Activated CD4-positive, CD25-positive, alpha-beta regulatory T cell treated with anti-CD3 and anti-CD28 coated beads, Interleukin-2, amount 50 U/mL, for 24 hours (primary cell): ENCODE measurements at places on chromosomes 6 and 20.

DNA sequence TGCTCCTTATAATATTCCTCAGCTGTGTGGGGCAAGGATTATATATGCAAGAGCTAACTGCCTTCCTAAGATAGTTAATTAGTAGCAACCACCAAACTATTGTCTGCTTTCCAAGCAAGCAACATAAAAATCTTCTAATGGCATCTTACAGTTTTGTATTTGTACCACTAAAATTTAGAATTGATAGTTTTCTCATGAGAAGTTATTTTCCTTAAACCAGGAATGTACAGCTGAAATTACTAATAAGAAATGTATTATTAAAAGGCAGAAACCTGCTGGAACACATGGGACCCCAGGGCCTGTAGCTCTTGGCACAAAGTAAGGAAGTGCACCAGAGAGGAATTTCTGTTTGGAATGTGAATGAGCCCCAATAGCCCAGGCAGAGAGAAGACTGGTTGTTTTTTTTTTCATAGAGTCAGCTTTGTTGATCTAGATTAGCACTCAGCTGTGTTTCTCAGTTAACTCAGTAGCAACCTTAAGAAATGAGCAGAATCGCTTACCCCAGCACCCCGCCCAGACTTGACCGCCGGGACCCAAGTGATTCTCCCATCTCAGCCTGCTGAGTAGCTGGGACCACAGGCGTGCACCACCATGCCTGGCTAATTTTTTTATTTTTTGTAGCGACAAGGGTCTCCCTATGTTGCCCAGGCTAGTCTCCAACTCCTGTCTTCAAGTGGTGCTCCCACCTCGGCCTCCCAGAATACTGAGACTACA is 2.6 kb downstream of the MGME1 start:
- ATAC-seq, result no peak

DNA sequence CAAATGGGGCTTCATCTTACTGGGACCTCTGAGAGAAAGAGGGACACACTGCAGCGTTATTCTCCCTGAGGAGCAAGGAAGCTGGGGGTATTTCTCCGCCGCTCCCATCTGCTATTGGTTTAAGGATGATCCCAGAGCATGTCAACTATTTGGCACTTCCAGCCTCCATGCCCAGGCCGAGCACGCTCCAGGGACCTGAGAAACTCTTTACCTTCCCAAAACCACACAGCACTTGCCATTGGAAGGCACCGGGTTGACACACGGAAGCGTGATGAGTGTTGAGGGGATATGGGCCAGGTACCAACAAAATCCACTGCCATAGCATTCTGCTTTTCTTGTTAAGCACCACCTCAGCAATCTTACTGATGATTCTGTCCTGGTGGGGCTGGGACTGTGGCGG is 92.4 kb upstream of the SLC24A3 start:
- no peak for ATAC-seq

DNA sequence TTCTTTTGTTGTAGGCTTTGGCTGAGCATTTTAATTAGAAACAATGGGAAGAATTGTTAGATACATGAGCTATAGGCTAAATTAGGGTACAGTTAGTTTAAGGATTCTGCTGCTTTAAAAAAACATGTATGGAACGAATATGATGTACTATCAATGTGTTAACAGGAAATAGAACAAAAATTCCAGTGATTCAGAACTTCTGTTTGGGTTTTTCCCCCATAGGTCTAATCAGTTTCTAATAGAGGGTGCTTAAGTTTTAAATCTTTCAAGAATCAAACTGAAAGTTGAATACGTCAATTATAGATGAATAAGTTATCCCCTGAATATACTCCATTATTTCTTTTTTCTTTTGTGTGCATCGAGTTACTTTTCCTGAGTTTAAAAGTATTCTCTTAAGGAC is 1.9 kb downstream of the TAB2 start:
- ATAC-seq, result peak; percentile 15

DNA sequence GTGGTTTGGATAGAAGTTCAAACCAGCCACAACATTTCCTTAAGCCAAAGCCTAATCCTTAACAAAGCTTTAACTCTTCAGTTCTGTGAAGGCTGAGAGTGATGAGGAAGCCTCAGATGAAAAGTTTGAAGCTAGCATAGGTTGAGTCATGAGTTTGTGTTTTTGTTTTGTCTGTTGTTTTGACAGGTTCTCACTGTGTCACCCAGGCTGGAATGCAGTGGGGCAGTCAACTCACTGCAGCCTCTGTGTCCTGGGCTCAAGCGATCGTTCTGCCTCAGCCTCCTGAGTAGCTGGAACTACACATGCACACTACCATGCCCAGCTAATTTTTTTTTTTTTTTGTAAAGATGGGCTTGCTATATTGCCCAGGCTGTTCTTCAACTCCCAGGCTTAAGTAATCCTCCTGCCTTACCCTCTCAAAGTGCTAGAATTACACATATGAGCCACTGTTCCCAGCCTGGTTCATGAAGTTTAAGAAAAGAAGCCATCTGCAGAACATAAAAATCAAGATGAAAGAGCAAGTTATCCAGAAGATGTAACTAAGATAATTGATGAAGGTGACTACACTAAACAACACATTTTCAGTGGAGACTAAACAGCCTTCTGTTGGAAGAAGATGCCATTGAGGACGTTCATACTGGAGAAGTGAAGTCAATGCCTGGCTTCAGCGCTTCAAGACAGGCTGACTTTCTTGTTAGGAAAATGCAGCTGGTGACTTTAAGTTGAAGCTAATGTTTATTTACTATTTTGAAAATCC is 96.2 kb downstream of the SMAP1 start:
- ATAC-seq, result no peak

- ATAC-seq, result no peak
Observed at GRCh38 chr6:139448051-139448649, 73.7 kb upstream of the CITED2 start.

DNA sequence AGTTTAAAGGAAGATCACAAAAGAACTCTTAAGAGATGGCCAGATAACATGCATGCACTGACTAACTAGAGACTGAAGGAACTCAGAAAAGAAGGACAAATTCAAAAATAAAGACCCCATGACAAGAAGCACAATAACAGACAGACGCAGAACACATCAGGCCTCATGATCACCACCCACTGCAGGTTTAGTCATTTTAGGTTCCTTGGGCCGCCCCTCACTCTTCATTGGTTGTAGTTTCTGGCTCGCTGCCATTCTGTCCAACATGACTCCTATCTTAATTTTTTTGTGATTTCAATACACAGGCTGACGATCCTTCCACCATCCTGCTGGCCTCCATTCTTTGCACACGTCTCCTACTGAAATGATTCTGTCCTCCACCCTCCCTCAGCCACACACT is 21.6 kb downstream of the STX7 start:
- peak; percentile 33 for ATAC-seq

DNA sequence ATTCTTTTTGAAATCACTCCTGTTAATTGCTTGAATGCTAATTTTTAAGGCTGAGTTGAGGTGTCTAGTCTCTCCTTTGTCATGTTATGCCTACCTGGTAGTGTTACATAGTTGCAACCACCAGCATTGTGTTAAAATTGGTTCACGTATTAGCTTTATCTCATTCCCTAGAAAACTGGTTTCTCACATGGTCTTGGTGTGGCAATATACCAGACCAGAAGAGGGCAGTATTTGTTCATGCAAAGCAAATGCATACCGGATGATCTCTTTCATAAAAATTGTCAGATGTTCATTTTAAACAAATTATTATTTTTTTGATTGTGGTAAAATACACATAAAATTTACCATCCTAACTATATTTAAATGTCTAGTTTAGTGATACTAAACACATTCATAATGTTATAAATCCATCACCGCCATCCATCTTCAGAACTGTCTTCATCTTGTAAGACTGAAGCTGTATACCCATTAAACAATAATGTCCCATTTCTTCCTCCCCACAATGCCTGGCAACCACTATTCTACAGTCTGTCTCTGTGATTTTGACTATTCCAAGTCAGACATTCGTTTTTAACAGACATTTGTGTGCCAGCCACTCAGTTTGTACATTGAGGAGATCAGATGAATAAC is 92.8 kb downstream of the ATRN start:
- no peak for ATAC-seq

GRCh38 chr6:131761060-131761761 is 46.6 kb upstream of the ENPP1 start:
- no peak for ATAC-seq

DNA sequence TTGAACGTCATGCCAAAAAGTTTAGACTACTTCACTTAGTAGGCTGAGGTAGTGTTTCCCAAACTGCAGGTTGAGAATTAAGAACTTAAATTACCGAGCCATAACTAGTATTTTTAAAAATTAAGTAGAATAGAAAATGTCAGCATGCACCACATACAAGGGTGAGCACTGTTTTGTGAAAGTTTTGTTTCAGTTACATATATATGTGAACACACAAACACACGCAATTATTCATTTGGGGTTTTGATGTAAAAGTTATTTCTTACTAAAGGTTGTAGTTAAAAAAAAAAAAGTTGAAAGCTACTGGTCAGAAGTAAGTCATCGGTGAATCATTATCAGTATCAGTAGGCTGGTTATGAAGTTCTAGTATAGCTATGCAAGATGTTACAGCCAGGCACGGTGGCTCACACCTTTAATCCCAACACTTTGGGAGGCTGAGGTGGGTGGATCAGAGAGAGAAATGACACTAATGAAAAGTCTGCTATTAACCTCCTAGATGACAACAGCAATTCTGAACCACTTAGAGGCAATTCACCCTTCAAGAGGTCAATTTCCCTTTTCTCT is 24.1 kb downstream of the FASTKD5 start:
- peak; percentile 97 for ATAC-seq

GRCh38 chr6:86017236-86017635 is 374.6 kb upstream of the SYNCRIP start:
- ATAC-seq, result no peak

- ATAC-seq, result no peak
Observed at GRCh38 chr6:90611543-90612312, 24.9 kb upstream of the MAP3K7 start.

DNA sequence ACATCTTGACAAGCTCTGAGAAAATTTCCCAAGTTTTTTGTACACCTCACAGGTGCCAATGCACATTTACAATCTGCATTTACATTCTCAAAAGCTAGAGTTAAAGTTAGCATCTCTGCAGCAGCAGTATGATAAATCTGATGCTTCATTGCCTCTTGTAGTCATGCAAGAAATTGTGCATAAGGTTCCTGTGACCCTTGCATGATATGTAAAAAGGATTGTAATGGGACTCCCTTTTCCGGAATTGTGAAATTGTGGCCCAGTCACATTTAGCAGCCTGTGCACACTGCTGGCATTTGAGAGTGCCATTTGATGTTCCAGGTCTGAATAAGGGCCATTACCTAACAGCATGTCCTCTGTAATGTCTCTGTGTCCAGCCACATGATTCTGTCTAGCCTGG is 24.1 kb downstream of the HLA-DRB1 start:
- no peak for ATAC-seq

DNA sequence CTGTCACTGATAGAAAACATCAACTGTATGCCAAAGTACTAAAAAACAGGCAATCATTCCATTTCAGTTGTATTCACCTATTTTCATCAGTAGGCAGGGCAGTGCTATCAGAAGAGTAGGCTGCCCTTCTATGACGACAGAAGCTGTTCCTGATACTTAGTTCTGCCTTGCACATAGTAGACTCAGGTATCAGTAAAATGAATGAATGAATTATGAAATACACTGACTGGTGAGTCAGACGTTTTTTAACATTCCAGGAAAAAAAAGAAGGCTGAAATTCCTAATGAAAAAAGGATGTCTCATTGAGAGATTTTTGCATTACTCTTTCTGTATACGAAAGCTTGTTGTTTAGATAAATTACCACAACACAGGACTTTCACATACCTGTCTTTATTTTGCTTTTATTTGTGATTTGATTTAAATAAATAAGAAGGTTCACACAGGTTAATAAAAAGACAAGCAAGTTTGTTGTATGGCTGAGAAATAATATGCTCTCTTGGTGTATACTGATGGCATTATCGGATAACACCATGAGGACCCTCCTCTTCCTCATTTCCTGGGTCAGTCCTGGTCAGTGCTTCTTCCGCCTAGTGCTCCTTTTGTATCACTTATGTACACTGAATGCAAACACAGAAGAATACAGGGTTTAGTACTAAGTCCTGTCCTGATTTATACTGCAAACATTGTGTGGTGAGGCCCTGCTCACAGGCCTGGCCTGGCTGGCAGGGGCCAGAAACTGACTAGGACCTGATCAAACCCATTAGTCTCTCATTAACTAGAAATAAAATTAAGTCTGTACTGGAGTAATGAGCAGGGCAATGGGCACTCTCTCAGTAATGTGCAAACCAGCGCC is 39.4 kb upstream of the SPDEF start:
- no peak for ATAC-seq

GRCh38 chr20:62068997-62069396 is 3.3 kb upstream of the TAF4 start:
- ATAC-seq, result no peak

- no peak for ATAC-seq
Observed at GRCh38 chr6:85405853-85406198, 44.1 kb upstream of the NT5E start.

DNA sequence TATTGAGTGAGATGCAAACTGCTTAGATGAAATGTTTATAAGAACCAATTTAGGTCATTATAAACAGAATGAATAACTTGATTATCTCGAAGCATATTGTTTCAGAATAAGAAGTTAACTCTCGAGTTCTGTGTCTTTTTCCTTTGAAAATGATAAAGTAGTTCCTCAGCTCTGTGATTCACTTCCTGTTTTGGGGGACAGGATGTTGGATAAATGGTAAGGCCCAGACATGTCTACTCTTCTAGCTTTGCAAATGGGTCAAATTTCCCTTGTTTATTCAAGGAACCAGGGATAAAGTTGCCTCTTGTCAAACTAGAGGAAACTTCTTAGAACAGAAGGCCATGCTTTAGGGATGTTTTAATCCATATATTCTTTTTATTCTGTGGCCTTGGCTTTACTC is 246.9 kb downstream of the SOX4 start:
- ATAC-seq, result no peak

- ATAC-seq, result no peak
Observed at GRCh38 chr6:105804424-105804823, 281.7 kb upstream of the PRDM1 start.

DNA sequence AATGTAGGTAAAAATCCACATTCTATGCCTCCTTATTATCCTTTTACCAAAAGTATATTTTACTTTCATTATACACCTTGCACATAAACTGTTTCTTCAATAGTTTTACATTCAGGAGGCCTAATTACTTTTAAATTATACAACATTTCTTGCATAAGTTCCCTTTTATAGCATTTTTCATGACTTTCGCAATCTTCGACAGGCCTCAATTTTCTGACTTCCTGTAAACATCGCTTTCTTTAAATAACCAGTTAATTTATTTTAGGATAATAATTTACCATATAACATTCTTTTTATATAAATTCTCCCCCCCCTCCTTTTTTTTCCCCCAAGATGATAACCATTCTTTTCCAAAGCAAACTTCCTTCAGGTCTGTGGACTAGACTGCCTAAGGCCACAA is 9.2 kb downstream of the SLC35A1 start:
- ATAC-seq, result no peak
